Mucosa of gallbladder (tissue), 1 donor: ENCODE measurements at places on chromosomes 12 and 14. TPM values are rescaled to one million over a fixed set of nuclear protein-coding genes. Genes with fewer than 3 reads are reported as not detected.

KCNK10 gene
- 0.60 TPM for total RNA-seq

DNA sequence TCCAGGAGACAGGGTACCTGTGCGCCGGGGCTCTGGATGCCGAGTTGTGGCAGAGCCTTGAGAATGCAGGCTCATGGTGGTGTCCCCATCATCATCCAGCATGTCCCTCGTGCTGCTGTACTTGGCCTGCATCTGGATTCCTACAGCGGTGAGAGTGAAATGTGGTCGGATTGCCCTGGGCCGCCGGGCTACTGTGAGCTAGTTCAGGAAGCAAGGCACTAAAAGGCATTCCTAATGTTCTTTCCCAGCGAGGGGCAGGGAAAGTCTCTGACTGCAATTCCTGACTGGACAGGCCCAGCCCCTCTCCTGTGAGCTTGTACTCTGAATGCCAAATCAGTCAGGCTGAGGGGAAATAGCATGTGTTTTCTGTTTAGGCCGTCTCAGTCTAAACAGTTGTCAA lies at the start of gene CLEC1A:
TSS of gene CLEC1A (minus strand) at position 195 of the 400 bp plus-strand sequence. CDS start at position 132, 63 bp downstream.
- DNase-seq = no peak

RFX4 gene
- total RNA-seq = 0.26 TPM

DNA sequence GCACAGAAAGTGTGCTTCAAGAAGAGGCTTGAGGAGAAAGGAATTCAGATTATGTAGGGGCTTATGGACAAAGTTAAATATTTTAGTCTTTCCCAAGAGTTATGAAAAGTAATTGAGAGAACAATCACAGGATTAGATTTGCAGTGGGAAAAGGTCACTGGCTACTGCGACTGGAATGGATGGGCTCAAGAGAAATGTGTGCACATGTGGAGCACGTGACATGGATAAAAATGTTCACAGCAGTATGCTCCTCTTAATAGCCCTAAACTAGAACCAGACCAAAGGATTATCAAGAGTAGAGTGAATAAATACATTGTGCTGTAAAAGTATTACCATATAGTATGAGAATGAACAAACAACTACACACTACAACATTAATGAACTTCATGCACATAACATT lies 78.1 kb downstream of the ABCD2 start:
- no peak for DNase-seq

LMO3 gene
- 8.1 TPM for total RNA-seq

GRCh38 chr12:46609674-46610073 lies 216.1 kb downstream of the SLC38A4 start:
- DNase-seq = peak; percentile 66

DNA sequence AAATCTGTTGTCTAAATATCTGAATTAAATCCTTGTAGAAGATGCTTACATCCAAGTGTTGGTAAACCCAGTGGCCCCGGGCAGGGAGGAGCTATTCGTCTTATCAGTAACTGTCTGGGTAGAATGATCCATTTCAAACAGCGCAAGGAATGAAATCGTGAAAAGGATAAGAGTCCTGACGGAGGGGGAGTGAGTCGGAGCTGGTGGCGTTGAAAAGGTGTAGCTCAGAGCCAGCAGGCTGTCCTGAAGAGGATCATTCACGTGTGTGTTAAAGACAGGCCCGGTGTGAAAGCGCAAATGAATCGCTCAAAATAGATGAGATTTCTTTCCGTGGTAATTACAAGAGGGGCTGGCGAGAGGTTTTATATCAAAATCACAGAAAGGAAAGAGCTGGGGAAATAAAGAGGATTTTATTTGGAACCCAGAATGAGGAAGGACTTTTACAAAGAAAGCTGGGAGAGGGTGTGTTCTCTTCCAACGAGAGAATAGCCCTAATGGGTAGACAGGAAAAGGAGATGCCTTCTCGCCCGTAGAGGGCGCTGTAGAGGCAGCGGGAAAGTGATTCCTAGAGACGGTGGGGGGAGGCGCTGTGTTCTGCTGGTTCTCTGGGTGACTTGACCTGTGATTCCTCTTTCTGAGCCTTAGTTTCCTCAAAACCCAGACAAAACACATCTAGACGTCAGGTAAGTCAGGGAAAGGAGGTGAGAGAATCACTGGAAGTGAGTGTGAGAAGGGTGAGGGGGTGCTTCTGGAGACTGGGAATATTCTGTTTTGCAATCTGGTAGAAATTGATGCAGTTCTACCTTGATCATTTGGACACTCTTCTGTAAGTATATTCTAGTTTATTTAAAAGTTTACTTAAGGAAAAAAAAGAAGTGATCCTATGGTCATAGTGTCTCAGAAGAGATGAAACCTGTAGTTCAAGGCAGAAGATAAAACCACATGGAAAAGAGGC lies 39.3 kb downstream of the SRRM4 start:
- DNase-seq = no peak

SIRT4 gene
- total RNA-seq = 3.8 TPM
